ENCODE measurements at places on chromosomes 1 and 21. TPM values are rescaled to one million over a fixed set of nuclear protein-coding genes. Genes with fewer than 3 reads are reported as not detected.

DNA sequence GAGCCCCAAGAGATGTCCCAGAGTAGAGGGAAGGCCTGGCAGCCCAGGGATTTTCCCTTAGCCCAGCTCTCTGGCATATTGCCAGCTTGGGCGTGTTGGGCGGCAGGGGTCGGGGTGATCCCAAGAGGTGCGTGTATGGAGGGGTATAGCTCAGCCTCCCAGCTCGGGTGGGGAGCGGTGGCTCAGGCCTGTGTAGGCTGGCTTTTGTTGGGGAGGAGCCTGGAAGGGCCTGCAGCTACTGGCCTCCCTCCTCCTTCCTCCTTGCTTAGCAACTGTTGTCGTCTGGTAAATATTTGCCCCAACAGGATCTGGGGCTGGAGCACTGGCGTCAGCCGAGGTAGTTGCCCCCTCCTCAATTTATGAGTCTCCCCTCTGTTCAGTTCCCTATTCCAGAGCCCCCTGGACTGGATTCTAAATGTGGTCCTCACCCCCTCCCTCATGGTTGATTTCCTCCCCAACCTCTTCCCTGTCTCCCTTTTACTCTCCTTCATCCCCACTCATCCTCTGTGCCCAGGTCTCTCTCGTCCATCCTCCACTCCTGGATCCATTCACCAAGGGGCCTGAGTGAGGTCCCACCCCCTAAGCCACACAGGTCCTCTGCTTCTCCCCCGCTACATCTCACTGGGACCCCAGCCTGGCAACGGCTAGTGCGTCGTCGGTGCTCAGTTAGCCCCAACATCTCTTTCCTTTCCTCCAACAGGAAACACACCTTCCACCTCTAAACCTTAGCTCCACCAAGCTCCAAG is 10.3 kb upstream of the LMNA start:
- peaks cover 45% of the 10 kb centered on the region for H3K4me1 ChIP-seq
- no peaks in the 10 kb centered on the region for H3K36me3 ChIP-seq
- DNase-seq: peak; percentile 53
- no peak overlapping the region for H3K4me3 ChIP-seq
- no peaks in the 10 kb centered on the region for H3K27me3 ChIP-seq

Gene PLA2G2D
- not detected for total RNA-seq

DNA sequence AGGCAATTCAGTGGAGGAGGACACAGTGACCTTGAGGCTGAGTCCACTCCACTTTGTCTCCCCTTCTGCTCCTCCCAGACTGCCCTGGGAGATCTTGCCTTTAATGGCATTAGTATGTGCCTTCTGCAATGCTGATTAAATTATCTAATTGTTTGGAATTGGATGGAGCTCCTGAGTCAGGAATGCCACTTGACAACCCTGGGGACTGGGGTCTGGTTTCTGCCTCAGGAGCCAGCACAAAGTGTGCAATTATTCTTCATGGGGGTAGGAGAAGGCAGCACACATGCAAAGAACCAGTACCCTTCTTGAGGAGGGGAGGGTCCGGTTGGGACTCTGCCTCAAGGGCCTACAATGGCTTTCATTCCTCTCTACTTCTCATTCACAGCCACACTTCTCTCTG is 11.9 kb upstream of the PLXNA2 start:
- H3K4me3 ChIP-seq: no peak overlapping the region
- no peaks in the 10 kb centered on the region for H3K27me3 ChIP-seq
- no peaks in the 10 kb centered on the region for H3K36me3 ChIP-seq
- H3K4me1 ChIP-seq: no peaks in the 10 kb centered on the region
- DNase-seq: no peak

Gene KCTD3
- 3.6 TPM for total RNA-seq

- H3K36me3 ChIP-seq: peaks cover 13% of the 10 kb centered on the region
- H3K27ac ChIP-seq: no peak overlapping the region
- no peak for DNase-seq
- no peaks in the 10 kb centered on the region for H3K27me3 ChIP-seq
- peaks cover 26% of the 10 kb centered on the region for H3K4me1 ChIP-seq
- H3K4me3 ChIP-seq: no peak overlapping the region
Observed at GRCh38 chr1:27257155-27257554, 22.7 kb downstream of the WDTC1 start.

GRCh38 chr21:42441963-42442362 is 38.3 kb downstream of the UBASH3A start:
- no peak for DNase-seq
- no peaks in the 10 kb centered on the region for H3K4me1 ChIP-seq
- no peaks in the 10 kb centered on the region for H3K27me3 ChIP-seq
- H3K36me3 ChIP-seq: peaks cover 96% of the 10 kb centered on the region

GRCh38 chr21:16302851-16303282 is 573.1 kb downstream of the USP25 start:
- no peak overlapping the region for H3K27ac ChIP-seq
- no peaks in the 10 kb centered on the region for H3K4me1 ChIP-seq
- H3K27me3 ChIP-seq: no peaks in the 10 kb centered on the region
- no peak for DNase-seq
- no peak overlapping the region for H3K4me3 ChIP-seq
- H3K36me3 ChIP-seq: no peaks in the 10 kb centered on the region

- H3K4me1 ChIP-seq: no peaks in the 10 kb centered on the region
- H3K27me3 ChIP-seq: peaks cover 66% of the 10 kb centered on the region
- H3K4me3 ChIP-seq: no peak overlapping the region
- no peak for DNase-seq
Observed at GRCh38 chr1:30904962-30905335, 3.6 kb downstream of the SDC3 start.

Gene LRRC38
- total RNA-seq: not detected

Gene HAX1
- total RNA-seq: 92.5 TPM

DNA sequence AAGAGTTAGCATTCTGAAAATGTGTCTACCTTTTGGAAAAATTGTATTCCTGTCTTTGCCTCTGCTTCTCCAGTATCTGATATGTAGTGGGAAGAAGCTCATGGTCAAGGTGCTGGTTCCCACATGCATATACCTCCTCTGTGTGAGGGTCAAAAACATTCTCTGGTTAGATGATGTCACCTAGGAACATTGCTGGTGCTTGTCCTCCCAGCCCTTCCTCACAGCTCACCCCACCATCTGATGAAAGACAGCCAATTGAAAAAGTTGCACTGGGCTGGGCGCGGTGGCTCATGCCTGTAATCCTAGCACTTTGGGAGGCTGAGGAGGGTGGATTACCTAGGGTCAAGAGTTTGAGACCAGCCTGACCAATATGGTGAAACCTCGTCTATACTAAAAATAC is 154.4 kb downstream of the NR5A2 start:
- no peaks in the 10 kb centered on the region for H3K4me1 ChIP-seq
- no peak for DNase-seq
- no peak overlapping the region for H3K4me3 ChIP-seq
- H3K27ac ChIP-seq: no peak overlapping the region

- H3K27ac ChIP-seq: no peak overlapping the region
- no peaks in the 10 kb centered on the region for H3K36me3 ChIP-seq
- no peaks in the 10 kb centered on the region for H3K27me3 ChIP-seq
- DNase-seq: peak; percentile 5
Observed at GRCh38 chr1:237799762-237800474, 90.8 kb downstream of the ZP4 start.

All from T-cell (primary cell).